Suppressor macrophage treated with lipopolysaccharide for 4 hours (primary cell): ENCODE measurements at places on chromosomes 13 and 19.

DNA sequence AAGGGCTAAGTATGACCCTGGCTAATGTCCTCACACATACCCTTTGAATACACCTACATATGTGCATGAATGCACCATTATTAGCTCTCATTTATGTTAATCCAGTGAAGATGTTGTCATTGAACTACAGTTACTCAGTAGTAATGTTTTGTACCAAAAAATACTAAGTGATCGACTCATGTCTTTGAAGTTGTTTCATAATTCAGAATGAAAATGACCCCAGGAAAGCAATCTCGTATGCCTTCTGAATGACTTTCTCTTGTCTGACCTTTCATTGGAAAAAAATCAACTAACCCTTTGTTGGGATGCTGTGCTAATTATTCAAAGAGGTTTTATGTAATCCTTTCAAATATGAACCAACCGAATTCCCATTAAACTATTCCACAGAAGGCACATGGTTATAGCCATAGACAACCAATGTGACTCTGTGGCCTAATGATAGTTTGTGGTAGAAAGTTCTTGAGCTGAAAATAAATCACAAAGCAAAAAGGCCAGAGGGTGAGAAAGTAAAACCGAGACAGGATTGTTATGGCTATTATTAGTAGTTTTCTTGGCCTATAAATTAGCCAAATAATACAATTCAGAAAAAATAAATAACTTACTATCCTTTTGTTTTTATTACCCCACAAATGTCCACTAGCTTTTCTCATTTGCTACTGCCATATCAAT lies 86.8 kb upstream of the STARD13 start:
- no peak for DNase-seq

- no peak for DNase-seq
These were observed 55.9 kb downstream of the COL4A2 start for GRCh38 chr13:110363010-110363409.

- no peak for DNase-seq
These were observed 37.5 kb upstream of the SACS start for GRCh38 chr13:23470790-23471614.

DNA sequence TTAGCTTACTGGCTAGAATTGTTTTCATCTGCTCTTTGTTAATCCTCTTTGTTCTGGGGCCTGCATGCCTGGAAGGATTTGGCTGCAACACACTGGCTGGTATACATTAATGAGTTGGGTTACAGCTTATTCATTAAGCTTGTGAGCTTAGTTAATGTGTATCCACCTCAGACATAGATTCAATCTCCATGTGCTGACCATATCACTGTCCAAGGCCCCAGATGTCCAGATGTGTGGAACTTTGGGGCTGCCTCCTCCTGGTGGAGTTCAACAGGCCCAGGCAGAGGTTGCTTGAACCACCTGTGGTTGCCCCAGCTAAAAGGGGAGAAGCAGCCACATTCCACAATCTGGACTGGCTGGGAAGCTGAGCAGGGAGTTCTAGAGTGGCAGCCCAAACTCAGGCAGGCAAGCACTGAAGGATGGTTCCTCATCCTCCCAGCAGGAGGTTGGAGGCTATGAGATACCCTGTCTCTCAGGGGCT lies 5.4 kb downstream of the DIAPH3 start:
- no peak for DNase-seq

- DNase-seq = no peak
These were observed 368.0 kb upstream of the SGCG start for GRCh38 chr13:22812793-22813192.

GRCh38 chr19:795691-796581 lies 1.3 kb upstream of the PTBP1 start:
- DNase-seq = no peak

- DNase-seq = no peak
These were observed 621 bp downstream of the SOX21 start for GRCh38 chr13:94711561-94712286.

GRCh38 chr19:2426611-2427428 lies 566 bp downstream of the TIMM13 start:
- DNase-seq = peak; percentile 40

DNA sequence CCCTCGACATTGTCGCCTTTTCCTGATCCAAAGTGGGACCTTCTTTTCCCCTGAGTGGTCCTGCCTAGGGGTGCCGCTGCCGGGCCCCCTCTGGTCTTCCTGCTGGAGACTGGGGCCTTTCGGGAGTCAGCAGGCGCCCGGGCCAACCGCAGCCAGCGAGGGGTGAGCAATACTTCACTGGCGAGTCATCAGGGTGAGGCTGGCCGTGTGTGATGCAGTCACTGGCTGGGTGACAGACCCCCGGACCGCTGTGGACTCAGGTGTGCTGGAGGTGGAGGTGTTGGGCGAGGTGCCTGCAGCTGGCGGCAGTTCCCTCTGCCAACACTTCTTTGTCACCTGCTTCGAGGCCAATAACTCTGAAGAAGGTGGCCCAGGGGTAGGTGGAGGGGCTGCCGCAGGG lies 1.5 kb upstream of the CGB5 start:
- DNase-seq = no peak

DNA sequence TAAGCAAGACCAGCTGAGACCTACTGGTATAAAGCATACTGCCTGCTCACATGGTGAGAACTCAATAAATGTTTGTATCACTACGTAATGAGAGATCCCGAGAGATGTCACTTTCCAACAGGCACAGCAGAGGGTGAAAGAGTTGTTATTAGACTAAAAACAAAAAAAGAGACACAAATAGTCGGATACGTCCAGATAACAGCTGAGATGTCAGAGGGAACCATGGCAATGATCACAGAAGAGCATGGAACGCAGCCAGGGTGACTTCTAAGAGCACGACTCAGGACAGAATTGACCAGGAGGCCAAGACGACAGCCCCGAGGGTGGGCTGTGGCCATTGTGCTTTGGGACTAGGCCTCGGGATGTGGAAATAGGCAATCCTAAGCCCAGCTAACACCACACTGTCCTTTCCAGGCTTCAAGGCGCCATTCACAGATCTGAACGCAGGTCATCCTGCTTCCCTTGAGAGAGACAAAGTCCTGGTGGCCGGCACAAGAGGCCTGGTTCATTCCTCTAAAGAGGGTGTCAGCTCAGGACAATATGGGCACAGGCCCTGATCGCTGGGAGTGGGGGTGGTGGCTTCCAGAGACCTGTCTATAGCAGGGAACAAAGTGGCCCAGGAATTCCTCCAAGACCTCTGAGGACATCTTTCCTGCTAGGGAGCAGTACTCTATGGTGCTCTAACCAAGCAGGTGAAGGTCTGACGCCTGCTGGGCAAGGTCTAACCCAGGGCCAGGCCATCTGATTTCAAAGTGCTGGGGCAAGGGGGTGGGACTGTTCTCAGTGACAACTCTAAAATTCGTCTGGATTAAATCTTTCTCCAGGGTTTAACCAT lies 3.2 kb downstream of the SH3GL1 start:
- DNase-seq = no peak

- no peak for DNase-seq
These were observed 119.0 kb upstream of the OBI1 start for GRCh38 chr13:78777976-78778375.

DNA sequence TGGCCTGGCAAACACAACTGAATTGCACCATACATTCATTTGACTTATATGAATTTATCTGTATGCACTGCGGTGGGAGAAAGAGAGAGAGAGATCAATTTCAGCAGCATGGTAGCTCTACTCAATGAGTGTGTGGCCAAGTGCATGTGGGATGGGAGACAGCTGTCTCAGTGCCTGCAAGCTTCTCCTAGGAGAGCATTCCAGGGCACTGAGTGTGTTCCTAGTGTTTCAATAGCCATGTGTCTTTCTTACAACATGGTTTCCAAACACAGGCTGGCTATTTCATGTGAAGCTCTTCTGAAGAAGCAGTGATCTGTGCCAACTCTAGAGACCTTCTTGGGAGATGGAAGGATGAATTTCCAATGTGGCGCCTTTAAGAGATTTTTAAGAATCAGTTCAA lies 43.5 kb downstream of the NEK5 start:
- DNase-seq = no peak
